ENCODE measurements at places on chromosomes 2 and 18.

- DNase-seq = no peak
Measured at GRCh38 chr18:38009320-38009719, 443.7 kb upstream of the CELF4 start.

GRCh38 chr2:85804583-85804982, 50.8 kb downstream of the ATOH8 start:
- DNase-seq = no peak

GRCh38 chr2:1967242-1968208, 223.2 kb upstream of the PXDN start:
- DNase-seq = no peak

GRCh38 chr2:159134979-159135378, 151.5 kb downstream of the WDSUB1 start:
- DNase-seq = no peak

DNA sequence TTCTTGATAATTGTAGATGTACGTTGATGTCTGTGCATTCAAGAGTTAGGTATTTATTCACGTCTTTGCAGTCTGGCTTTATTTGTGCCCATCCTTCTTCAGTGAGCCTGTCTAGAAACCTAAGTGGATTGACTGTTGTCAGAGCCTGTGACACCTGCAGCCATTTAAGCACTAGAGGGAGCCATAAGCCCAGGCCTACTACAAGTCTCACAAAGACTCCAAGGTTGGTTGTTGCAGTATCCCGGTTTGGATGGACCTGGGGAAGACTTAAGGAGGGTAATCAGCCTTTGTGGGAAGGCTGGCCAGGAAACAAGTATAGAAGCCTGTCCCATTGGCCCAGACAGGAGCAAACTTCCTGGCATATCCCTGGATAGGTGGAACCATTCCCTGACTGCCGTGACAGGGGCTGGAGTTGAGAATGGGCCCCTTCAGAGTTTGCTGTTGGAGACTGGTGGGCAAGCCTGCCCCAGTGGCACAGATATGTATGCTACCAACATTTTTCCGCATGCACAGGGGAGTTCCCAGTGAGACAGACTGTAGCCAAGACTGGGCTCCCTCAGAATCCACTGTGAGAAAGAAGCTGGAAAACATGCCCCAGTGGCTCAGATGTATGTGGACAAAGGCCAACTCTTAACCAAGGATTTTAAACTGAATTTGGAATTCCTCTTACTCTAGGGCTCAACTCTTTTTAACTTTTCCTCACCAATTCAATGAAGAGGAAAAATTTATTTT, 9.3 kb upstream of the LRRC30 start:
- DNase-seq = peak; percentile 29

DNA sequence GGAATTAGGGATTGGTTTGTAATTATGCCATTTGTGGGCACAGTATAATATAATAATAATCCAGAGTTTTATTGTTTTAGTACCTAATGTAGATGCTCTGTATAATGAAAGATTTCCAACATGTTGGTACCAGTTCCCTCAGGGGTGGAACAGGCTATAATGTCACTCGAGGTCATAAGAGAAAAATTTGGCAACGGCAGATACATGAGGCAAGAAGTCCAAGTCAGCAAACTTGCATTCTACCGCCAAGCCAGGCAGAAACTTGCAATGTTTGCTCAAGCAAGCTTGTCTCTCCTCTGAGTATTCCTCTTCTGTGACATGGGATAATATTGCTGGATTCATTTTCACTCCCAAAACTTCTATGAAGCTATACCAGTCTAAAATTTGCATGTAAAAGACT, 520.0 kb upstream of the SALL3 start:
- no peak for DNase-seq

DNA sequence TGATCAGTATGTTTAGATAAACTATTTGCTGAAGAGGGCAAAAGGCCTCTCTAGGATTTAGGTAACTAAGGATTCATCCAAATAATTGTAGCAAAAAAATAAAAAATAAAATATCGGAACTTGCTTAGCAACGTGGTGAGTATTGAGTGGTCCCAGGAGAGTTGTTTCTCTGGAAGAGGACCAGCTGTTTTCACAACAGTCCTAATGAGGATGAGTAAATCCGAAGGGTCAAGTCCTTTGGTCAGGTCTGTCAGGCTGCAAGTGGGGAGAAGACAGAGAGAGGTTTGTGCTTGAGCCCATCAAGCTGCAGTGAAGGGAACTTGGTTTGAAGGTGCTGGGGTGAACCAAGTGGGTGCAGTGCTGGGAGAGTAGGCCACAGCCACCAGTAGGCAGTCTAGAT, 539.2 kb downstream of the SLC4A3 start:
- DNase-seq = no peak

- DNase-seq = peak; percentile 43
Measured at GRCh38 chr18:36628435-36629137, 200.2 kb downstream of the TPGS2 start.

GRCh38 chr2:64586883-64587481, 62.9 kb downstream of the AFTPH start:
- peak; percentile 11 for DNase-seq

GRCh38 chr2:240797500-240797895, 22.5 kb downstream of the KIF1A start:
- no peak for DNase-seq

GRCh38 chr2:161128885-161129284, 31.3 kb upstream of the TANK start:
- DNase-seq = no peak

DNA sequence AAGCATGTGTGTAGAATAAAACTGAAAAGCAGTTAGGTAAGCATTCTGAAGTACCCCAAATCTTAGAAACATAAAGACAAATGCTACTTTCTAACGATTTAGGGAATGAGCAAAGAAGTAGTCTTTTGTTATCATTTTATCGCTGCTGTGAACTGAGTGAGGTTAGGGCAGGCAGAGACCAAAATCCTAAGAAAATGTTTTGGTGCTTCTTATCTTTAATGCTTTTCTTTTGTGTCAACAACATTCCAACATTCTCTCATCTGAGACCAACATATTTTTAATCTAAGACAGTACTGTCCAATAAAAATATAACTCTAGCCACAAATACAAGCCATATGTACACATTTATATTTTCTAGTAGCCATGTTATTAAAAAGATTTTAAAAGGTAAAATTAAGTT, 789.4 kb upstream of the PIK3C3 start:
- DNase-seq = no peak

DNA sequence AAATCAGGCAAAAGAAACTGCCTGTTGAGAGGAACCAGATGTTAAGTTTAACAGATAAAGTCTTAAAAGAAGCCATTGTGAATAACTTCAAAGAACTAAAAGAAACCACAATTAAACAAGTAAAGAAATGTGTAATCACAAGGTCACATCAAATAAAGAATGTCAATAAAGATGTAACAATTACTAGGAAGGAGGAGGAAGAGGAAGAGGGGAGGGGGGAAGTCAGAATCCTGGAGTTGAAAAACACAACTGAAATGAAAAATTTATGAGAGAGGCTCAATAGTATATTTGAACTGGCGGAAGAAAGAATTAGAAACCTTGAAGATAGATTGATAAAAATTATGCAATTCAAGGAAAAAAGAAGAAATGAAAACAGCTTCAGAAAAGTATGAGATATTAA, 88.4 kb upstream of the CRIM1 start:
- no peak for DNase-seq

DNA sequence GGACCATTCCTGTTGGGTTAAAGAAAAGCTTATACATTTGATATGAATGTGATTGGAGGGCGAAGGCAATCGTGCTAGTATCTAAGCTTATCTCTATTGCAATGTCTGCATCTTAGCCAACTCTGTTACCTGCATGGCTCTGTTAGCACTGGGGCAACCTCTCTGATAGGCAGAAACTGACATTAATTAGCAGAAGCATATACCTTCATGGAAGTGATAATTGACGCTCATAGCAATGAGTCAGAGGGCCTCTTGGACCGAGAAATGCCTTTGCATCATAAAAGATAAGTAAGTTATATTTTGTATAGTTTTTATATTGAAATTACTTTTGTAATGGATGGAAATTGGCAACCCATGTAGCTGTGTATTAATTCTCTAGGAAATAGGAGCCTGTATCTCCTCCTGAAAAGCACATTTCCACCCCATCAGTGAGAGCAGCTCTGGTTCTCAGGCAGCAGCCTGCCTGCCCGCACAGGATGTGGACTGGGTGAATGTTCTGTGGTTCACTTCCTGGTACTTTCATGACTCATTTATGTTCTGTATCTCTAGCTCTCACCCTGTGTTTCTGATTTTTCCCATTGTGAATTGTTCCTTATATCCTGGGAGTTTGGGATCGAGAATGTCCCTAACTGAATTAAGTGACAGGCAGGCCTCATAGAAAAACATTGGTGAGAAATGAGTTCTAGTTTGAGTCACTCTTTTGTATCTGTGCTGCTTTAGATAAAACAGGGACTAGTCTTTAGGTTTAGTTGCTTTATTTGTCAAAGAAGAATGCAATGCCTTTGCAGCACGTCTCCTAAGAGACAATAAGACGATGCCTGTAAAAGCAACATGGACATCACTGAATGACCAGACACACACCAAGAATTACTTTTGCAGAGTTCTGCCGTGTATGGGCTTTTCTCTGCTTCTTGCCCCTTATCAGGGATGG, 344.9 kb downstream of the DCDC2C start:
- no peak for DNase-seq

DNA sequence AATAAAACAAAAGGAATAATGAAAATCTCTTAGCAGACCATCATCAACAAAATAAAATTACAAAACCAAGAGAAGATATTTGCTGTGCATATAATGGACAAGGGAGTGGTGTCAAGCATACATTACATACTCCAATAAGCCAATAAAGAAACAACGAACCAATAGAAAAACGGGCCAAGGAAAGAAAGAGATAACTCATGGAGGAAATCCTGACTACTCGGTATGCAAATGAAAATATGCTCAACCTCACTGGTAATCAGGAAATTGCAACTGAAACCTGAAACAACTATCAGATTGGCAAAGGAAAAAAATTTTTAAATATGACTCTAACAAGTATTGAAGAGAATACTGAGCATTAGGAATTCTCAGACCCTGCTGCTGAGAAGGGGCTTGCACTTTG, 84.7 kb downstream of the BCL2 start:
- no peak for DNase-seq

DNA sequence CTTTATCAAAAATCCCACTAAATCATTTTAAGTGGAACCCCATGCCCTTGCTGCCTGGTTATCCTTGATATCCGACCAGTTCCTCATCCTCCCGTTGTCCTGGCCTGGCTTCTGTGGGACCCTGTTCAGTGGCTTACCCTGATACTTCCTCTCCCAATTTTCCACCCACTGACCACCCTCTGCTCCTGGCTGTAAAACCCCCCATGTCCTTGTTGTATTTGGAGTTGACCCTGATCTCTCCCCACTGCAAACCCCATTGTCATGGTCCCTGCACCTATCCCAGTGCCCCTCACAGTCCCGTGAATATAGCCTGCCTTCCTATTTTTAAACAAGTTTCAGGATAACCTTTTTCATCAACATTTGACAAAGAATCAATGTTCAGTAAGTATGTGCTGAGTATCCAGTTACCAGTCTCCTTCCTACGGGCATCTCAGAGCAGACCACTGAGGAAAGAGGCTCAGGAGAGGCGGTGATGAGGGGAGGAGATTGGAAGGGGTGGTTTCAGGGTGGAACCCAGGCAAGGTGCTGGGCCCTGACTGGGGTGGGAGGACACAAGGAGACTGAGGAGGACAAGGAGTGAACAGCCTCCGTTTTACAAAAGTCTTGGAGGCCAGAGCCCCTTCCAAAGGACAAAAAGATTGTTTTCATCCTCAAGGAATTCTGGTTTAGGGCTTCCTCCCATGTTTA, 131.8 kb downstream of the PXDN start:
- no peak for DNase-seq

DNA sequence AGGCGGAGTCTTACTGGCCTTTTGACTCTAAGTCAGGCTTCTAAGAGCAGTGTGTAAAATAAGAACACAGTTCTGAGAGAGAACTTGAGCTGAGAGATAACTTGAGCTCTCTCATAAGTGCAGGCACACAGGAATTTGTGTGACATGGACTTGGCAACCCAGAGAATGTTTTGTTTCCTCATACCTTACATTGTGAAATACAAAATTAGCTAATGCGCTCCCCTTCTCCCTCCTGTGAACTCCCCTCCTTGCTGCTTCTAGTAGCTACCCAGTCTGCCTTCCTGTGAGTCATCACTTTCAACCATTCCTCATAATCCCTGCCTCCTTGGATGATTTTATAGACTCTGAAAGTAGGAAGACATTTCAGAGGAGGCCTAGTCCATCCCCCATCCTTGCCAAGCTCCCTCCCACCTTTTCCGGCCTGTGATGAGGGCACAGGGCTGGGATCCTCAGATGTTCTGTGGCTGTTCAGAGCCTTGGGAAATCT, 22.6 kb downstream of the FER1L5 start:
- DNase-seq = peak; percentile 95
